Activated T-cell treated with anti-CD3 and anti-CD28 coated beads, Interleukin-2, amount 50 U/mL, for 1 hour (primary cell): ENCODE measurements at places on chromosomes 1 and 21.

DNA sequence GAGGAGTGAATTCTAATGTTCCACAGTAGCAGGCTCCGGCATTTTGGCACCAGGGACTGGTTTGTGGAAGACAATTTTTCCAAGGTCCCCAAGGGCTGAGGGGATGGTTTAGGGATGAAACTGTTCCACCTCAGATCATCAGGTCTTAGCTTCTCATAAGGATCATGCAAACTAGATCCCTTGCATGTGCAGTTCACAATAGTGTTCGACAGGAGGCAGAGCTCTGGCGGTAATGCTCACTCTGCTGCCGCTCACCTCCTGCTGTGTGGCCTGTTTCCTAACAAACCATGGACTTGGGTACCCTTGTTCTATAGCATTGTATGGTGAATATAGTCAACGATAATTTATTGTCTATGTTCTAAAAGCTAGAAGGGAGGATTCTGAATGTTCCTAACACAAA, 16.6 kb downstream of the CRNN start:
- no peak for DNase-seq

DNA sequence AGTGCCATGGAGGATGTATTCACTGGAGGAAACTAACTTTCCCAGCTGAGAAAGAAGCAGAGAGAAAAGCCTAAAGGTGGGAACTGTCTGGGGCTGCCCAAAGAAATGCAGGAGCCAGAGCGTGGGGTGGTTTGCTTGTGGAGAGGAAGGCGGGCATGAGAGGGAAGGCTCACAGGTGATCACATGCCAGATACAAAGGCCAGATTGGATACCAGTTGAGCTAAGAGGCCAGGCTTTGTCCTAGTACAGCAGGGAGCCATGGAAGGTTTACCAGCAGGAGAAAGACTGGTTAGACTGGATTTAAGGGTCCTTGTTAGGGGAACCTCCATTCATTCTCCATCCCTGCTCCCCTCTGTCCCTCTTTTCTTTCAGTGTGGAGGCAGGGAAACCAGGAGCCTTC, 66.4 kb downstream of the BEND5 start:
- no peak for DNase-seq

DNA sequence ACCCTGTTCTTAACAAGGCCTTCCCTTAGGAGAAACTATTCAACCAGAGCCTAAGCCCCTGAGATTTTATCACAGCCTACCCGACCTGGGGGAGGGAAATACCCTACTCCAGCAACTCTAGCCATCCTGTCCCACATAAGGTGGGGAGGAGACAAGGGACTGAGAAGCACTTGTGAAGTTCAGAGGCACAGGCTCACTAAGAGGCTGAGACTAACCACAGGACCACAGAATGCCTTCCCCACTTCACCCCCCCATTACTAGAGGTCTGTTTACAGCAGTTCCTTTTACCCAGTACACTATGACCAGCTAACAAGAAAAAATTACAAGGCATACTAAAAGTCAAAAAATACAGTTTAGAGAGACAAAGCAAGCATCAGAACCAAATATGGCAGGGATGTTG, 86.8 kb downstream of the TEX35 start:
- no peak for DNase-seq

DNA sequence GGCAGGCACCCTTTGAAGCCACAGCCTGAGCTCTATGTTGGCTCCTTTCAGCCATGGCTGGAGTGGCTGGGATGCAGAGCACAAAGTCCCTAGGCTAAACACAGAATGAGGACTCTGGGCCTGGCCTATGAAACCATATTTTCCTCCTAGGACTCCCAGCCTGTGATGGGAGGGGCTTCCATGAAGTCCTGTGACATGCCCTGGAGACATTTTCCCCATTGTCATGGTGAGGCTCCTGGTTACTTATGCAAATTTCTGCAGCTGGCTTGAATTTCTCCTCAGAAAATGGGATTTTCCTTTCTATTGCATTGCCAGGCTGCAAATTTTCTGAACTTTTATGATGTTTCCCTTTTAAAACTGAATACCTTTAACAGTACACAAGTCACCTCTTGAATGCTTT, 61.3 kb downstream of the VCAM1 start:
- no peak for DNase-seq

DNA sequence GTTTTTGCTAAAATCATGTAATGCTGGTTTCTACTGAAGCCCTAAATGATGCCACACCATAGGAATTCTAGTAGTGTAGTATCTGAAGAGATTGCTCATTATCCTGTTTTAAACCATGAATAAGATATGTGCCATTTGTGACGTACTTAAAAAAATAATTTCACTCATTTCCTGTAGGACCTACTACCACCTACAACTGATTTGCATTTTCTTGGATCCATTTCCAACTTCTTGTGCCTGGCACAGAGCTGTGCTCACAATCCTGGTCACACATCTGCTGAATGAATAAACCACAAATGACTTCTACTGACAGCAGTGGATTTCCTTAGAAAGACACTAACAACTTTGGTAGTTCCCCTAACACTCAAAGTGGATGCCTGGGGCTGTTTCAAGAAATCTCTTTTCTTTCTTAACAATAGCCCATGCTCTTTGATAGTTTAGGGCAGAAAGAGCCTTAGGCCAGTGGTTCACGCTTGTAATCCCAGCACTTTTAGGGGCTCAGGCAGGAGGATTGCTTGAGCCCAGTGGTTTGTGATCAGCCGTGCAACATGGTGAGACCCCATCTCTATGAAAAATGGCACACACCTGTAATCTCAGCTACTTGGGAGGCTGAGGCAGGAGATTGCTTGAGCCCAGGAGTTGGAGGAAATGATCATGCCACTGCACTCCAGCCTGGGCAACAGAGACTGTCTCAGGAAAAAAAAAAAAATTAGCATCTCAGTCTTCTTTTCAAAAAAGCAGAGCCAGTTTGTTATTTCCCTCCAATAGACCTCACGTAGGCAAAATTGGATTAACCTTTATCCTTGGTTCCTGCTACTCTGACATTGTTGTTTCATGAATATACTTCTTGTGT, 13.0 kb upstream of the BATF3 start:
- DNase-seq = no peak
